Aorta (tissue), 5 donors: ENCODE measurements at places on chromosomes 4 and X. TPM values are rescaled to one million over a fixed set of nuclear protein-coding genes. Genes with fewer than 3 reads are reported as not detected.
A peak's percentile ranks its signal among the peaks of the same experiment; 100 is the strongest.

Gene SYN1
- polyA plus RNA-seq: 1.9 TPM

Gene TMEM35A
- 3.7 TPM for polyA plus RNA-seq

DNA sequence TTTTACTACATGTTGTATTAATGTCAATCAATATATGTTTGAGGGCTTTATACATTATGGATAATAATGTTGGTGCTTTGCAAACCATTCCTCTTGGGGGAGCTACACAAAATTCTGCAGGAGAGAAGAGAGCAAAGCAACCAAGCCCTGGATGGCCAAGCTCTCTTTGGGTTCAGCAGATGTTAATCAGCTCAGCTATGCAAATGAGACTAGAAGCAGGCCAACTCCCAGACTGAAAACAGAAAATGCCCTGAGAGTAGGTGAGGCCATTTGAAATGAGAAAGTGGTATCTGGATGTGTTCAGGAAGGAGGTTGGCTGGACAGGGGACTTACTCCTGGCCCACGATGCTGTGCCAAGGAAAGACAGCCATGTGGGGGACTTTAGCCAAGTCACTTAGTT, 387.0 kb downstream of the BCOR start:
- no peak for DNase-seq

DNA sequence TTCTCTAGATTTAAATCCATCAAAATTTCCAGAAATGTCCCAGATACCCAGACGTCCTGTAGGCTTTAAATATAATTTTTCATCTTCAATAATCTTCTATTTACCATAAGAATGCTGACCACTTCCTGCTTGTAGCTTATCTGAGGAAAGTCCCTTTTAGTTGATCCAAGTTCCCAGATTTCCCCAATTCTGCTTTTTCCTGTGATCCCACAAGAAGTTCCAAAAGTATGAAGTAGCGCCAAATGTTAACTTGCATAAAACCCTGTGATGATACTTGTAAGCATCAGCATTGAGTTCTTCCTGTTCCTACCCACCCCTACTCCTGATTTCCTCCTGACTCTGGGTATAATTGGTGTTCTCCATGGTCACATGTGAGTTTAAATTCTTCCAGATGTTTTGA, 10.6 kb upstream of the TLR8 start:
- no peak for DNase-seq

- DNase-seq: no peak
Observed at GRCh38 chrX:130179579-130180215, 7.9 kb downstream of the RAB33A start.

Gene TAF7L
- polyA plus RNA-seq: 0.31 TPM

DNA sequence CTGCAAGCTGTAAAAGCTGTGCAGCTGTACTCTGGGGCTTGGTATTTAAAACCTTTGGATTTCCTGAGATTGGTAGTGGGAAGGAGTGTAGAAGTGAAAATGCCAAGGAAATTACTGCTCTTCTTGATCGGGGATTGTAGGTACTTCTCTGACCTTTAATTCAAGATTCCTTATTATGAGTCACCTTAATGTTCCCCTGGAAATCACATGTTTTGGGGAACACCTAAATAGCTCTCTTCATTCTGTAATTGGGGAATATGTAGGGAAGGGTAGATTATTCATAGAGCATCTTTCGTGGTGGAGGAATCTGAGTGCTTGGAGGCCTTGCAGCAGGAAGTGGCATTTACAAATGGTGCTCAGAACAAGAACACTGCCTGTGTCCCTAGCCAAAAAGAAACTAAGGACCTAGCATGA, 137.8 kb downstream of the UCHL1 start:
- no peak for DNase-seq

- peak; percentile 47 for DNase-seq
Observed at GRCh38 chr4:3517731-3518510, 14.3 kb downstream of the LRPAP1 start.

DNA sequence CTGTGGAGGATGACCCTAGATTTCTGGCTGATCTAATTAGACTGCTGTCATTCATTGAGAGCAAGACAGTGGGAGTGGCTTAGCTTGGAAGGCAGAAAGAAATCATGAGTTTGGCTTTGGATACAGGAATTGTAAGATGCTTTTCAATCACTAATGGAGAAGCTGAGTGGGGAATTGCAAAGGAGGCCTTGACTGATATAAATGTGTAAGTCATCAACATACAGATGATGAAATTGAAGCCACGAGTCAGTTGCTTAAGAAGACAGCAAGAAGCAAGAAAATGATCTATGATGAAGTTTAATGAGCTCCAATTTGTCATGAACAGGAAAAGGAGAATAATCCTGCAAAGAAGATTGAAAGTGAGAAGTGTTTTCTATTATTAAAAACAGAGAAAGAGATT, 136.7 kb upstream of the C1QTNF7 start:
- DNase-seq: no peak

Gene F8A2
- not detected for polyA plus RNA-seq

- no peak for DNase-seq
Observed at GRCh38 chr4:186758929-186759682, 35.5 kb upstream of the FAT1 start.

- no peak for DNase-seq
Observed at GRCh38 chr4:98634061-98634460, 24.4 kb downstream of the TSPAN5 start.

GRCh38 chr4:58209551-58209950, 1099.4 kb upstream of the IGFBP7 start:
- DNase-seq: no peak

- DNase-seq: no peak
Observed at GRCh38 chr4:151284534-151285245, 7.7 kb downstream of the PRSS48 start.

DNA sequence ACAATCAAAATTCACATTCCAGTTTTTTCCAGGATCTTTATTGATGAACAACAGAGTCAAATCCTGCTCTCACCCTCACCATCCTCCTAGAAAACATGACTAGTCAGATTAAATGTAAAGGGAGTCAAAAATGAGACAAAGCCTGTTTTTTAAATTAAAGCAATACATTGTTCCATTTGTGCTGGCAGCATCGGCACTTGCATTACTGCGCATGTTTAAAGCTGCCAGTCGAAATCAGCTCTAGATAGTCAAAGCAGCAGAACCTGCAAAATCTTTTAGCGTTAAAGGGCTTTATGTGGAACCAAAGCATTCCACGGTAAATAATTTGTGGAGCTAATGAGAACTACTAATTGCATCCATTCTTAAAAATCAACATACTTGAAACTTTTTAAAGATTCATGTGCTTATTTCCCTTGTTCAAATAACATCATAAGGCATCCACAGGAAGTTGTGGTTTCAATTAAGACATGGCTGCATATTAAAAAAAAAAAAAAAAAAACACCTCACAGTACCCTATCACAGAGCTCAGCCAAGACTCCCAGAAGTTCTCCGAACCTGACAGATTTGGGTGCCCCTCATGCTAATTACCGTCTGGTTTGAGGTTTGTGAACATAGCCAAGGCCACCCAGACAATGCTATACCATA, 82.2 kb downstream of the SH3KBP1 start:
- no peak for DNase-seq

- no peak for DNase-seq
Observed at GRCh38 chr4:138398322-138398721, 156.2 kb upstream of the SLC7A11 start.

DNA sequence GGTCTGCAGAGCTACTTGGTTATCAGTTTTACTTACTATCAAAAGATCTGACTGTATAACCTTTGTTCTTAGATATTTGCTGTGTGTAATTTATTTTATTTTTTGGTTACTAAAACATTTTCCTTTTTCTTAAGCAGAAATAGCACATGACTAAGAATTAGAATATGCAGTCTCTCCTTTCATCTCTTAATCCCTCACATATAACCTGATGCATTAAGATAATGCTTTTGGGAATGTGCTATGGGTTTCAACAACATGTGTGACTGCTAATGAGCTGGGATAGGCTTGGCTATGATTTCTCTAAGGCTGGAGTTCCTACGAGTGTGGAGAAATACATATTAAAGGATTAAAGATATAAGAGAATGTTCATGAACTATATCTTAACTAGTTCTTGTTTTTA, 41.5 kb downstream of the SHROOM3 start:
- no peak for DNase-seq

GRCh38 chrX:19625612-19626011, 110.3 kb upstream of the MAP3K15 start:
- no peak for DNase-seq
